ENCODE measurements at places on chromosomes 4 and X.

GRCh38 chrX:51779306-51779705, 36.1 kb downstream of the GSPT2 start:
- DNase-seq, result no peak

GRCh38 chr4:7120341-7120740, 52.5 kb upstream of the GRPEL1 start:
- peak; percentile 79 for DNase-seq

GRCh38 chrX:31921236-31921635, 849.4 kb upstream of the FTHL17 start:
- no peak for DNase-seq

DNA sequence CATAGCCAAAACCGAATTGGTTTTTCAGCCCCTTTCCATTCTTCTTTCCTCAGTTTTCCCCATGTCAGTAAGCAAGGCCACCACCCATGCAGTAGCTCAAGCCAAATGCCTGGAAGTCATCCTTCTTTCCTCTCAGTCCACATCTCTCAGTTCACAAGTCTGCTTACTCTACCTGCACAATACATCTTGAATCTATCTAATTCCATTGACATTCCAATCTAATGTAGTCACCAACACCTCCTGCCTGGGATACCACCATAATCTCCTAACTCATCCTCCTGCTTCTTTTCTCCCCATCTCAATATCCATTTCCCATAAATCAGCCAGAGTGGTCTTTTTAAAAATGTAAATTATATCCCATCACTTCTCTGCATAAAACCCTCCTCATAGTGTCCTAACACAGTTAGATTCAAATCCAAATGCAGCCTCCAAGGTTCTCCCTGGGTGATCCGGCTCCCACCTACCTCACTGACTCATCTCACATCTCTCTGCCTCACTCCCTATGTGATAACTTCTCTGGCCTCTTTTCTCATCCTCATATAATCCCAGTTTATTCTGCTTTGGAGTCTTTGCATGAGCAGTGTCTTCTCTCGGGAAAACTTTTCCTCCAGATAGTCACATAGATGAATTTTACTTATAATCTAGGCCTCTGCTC, 26.9 kb downstream of the KCNIP4 start:
- DNase-seq, result no peak

DNA sequence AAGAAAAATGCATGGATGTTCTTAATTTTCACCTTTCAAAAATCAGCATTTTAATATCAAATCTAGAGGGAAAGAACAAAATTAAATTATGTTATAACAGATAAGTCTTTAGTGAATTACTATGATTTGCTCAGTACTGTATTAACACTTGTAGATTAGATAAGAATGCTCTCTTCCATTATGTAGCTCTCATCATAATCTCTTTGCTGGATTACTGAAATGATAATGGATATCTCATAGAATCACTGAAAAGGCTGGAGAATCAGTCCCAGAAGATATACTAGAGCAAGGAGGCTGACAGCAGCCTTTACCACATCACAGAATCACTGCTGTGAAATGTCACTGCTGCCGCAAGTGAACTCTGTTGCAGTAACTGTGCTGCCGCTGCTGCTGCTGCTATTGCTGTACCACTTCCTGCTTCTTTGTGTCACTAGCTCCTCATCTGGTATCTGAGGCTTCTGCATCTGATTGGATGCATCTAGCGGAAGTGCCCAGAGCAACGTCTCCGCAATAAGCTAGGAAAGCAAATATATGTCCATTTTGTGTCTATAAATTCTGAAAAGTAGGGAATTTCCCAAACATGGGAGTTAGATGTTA, 738.2 kb downstream of the ADGRL3 start:
- DNase-seq, result peak; percentile 64

DNA sequence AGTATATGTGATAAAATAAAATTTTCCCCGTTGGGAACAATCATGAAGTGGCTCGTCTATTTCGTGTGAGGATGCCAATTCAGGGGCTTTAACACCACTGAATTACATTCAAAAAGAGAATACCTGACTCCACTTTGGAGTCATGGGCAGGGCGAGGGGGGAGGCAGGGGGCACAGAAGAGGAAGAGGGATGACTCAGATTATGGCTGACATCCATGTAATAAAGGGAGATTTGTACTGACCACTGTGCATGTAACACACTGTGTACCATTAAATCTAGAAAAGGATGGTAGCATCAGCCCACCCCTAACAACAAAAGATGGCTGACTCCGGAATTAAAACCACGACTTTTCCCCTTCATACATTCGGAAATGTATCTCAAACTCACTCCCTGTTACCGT, 1.3 kb downstream of the SLC9A7 start:
- no peak for DNase-seq

- DNase-seq, result no peak
Observed at GRCh38 chr4:610411-611261, 14.7 kb upstream of the PDE6B start.

Measured in SK-N-SH (cell line).